ENCODE measurements at places on chromosomes 4 and X. TPM values are rescaled to one million over a fixed set of nuclear protein-coding genes. Genes with fewer than 3 reads are reported as not detected.

DNA sequence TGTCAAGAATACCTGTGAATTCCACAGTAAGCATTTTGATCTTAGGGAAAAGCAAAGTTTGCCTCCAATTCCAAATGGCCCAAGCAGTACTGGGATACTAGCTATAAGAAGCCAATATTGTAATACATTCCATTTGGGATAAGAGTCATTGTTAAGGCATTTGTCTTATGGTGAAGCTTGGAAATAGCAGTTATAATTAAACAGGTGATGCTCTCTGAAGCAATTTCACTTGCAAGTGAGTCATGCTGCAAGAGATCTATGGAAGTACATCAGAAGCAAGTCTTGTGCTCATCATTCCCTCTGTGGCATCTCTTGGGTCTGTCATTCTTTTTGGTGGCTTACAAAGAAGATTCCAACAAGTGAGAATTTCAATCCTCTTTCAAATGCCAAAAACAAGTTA, 386.4 kb upstream of the RPS6KA3 start:
- no peak overlapping the region for H3K27ac ChIP-seq
- no peak for DNase-seq
- no peaks in the 10 kb centered on the region for H3K36me3 ChIP-seq
- no peaks in the 10 kb centered on the region for H3K27me3 ChIP-seq
- H3K4me1 ChIP-seq: no peaks in the 10 kb centered on the region
- no peak overlapping the region for H3K4me3 ChIP-seq

DNA sequence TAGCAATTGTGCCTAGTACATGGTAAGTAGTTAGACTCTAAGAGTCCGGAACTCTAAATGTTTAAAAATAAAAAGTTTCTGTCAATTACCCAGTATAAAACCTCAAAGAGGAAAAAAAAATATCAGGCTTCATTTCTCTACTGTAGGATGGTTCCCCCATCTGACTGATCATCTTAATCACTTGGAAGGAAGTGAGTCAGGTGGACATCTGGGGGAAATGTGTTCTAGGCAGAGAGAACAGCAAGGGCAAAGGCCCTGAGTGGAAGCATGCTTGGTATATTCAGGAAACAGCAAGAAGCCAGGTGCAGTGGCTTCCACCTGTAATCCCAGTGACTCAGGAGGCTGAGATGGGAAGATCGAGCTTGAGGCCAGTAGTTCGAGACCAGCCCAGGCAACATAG, 2.9 kb upstream of the EIF1AX start:
- peaks cover 5% of the 10 kb centered on the region for H3K4me1 ChIP-seq
- H3K27ac ChIP-seq: no peak overlapping the region
- no peak overlapping the region for H3K4me3 ChIP-seq
- H3K27me3 ChIP-seq: no peaks in the 10 kb centered on the region

The MAGEB10 gene
- total RNA-seq: not detected

DNA sequence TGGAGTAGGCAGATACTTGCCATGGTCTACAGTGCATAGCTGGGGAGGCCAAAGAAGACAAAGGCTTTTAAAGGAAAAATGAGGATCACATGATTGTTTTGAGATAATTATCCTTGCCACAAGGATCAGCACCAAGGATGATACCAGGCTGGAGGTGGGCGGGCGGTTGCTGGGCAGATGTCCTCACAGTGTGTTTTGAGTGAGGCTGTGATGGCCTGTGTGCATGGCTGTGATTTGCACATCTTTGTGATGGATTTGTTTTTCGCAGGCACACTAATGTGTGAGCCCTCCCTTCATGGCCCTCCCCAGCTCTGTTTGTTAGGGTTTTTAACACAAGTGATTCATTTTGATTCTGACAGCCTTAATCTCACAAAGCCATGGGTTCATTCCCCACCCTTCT, 46.8 kb downstream of the RGS12 start:
- no peak for DNase-seq
- no peak overlapping the region for H3K27ac ChIP-seq
- H3K4me1 ChIP-seq: peaks cover 4% of the 10 kb centered on the region
- no peak overlapping the region for H3K4me3 ChIP-seq

DNA sequence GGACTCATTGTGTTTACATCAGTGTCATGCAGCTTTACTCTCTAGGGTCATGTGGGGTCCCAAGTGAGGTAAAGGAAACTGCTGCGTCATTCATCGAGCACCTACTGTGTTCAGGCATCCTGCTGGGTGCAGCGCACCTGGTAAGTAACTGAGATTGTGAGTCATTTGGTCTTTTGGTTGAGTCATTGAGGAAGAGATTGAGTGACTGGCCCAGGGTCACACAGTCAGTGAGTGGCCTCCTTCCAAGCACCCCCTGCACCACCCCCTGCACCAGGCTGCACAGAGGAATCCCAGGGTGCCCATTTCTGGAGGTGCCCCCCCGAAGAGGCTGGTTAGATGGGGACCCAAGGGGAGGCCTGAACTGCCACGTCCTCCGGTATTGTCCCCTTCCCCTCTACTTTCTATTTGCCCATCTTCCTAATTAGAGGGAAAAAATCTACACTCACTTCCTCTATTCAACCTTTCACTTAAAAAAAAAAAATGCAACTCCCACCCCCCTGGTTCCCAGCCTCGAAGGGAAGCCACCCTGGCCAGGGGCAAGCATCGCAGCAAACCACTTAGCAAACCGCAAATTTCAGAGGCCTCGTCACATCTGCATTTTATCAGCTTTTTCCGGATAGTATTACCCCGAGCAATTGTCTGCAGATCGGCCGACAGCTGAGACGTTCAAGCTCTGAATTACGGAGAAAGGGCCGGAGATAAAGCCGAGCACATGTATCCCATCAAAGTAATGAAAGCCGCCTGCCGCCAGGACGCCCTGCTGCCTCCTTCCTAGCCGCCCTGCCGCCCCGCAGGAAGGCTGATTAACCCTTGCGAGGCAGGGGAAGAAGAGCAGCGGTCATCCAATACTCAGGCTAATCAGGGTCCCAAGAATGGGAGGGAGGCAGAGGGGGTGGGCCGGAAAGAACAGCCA, 96.3 kb upstream of the MSX1 start:
- no peak overlapping the region for H3K27ac ChIP-seq
- no peaks in the 10 kb centered on the region for H3K4me1 ChIP-seq
- no peaks in the 10 kb centered on the region for H3K36me3 ChIP-seq
- H3K27me3 ChIP-seq: no peaks in the 10 kb centered on the region

DNA sequence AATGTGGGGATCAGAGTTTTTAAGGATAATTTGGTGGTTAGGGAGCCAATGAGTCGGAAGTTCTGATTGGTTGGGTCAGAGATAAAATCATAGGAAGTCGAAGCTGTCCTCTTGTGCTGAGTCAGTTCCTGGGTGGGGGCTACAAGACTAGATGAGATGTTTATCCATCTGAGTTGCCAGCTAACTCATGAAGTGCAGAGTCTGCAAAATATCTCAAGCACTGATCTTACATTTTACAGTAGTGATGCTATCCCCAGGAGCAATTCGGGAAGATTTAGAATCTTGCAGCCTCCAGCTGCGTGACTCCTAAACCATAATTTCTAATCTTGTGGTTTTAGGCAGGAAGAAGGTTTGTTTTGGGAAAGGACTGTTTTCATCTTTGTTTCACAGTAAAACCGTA, 565.8 kb upstream of the SPANXN1 start:
- no peak overlapping the region for H3K27ac ChIP-seq
- H3K27me3 ChIP-seq: no peaks in the 10 kb centered on the region
- no peak for DNase-seq
- no peaks in the 10 kb centered on the region for H3K4me1 ChIP-seq
- H3K36me3 ChIP-seq: no peaks in the 10 kb centered on the region
- no peak overlapping the region for H3K4me3 ChIP-seq

DNA sequence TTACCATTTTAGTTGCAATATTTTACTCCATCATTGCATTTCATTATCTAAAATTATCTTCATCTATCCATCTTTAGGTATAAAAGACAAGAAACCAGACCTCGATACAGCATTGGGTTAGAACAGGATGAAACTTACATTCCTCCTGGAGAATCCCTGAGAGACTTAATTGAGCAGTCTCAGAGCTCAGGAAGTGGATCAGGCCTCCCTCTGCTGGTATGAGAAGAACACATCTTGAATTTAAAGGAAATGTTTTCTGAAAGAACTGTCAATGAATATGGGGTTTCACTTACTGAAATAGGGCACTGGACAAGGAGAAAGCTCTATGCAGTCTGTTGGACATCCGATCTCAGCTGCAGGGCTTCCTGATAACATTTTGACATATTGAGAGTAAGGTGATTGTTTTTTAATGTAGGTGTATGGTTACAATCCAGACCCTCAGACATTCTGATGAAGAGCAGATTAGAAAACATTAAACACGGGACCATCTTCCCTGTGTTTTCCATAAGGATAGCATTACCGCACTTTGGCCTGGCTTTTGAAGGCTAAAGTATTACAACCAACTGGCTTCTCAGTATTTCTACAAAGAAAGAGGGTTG, 367.2 kb downstream of the BMPR1B start:
- no peak for DNase-seq
- no peaks in the 10 kb centered on the region for H3K27me3 ChIP-seq
- no peak overlapping the region for H3K4me3 ChIP-seq

- H3K4me3 ChIP-seq: no peak overlapping the region
- no peaks in the 10 kb centered on the region for H3K36me3 ChIP-seq
- H3K27me3 ChIP-seq: no peaks in the 10 kb centered on the region
- H3K4me1 ChIP-seq: no peaks in the 10 kb centered on the region
- DNase-seq: no peak
- no peak overlapping the region for H3K27ac ChIP-seq
Observed at GRCh38 chr4:140180577-140180976, 26.6 kb upstream of the MAML3 start.

The RTL3 gene
- total RNA-seq: not detected

The POF1B gene
- total RNA-seq: 0.46 TPM

DNA sequence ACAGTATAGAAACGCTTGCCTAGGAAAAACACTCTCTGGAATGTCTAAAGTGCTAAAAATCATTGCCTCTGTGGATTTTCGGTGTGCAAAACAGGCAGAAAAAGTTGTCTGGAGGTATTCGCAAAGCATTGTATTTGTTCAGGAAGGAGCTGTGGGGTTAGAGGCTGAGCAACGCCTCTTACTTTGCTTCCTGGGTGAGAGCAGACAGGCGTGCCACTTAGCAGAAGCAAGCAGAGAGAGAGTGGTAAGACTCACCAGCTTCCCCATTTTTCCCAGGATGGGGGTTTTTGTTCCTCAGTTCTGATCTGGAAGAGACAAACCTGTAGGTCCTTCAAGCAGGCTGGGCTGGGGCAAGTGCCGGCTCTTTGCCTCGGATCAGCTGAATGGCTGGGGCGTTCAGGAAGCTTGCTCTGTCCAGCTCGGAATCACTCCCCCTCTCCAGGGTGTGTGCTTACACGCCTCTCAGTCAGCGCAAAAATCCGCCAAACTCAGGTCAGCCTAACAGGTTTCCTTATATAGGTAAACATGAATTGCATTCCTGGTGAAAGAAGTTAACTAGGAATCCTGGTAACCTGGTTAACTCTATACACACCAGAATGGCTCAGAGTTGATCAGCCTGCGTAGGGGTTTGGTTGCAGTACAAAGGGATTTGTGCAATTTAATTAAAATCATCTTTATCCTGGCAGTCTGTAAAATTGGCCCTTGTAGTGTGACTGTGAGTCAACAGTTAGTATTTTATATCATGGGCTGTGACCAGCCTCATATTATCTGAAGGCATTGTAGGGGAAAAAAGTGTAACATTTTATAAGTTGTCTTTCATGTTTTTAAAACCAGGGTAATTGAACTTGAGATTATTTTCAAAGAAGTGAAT, 213.1 kb upstream of the MID1 start:
- no peaks in the 10 kb centered on the region for H3K4me1 ChIP-seq
- H3K4me3 ChIP-seq: no peak overlapping the region
- H3K36me3 ChIP-seq: no peaks in the 10 kb centered on the region
- H3K27me3 ChIP-seq: no peaks in the 10 kb centered on the region
- no peak for DNase-seq
- no peak overlapping the region for H3K27ac ChIP-seq

- H3K36me3 ChIP-seq: no peaks in the 10 kb centered on the region
- no peak overlapping the region for H3K27ac ChIP-seq
- H3K4me3 ChIP-seq: no peak overlapping the region
- no peak for DNase-seq
- H3K27me3 ChIP-seq: no peaks in the 10 kb centered on the region
Observed at GRCh38 chrX:13357925-13358324, 38.1 kb upstream of the ATXN3L start.

DNA sequence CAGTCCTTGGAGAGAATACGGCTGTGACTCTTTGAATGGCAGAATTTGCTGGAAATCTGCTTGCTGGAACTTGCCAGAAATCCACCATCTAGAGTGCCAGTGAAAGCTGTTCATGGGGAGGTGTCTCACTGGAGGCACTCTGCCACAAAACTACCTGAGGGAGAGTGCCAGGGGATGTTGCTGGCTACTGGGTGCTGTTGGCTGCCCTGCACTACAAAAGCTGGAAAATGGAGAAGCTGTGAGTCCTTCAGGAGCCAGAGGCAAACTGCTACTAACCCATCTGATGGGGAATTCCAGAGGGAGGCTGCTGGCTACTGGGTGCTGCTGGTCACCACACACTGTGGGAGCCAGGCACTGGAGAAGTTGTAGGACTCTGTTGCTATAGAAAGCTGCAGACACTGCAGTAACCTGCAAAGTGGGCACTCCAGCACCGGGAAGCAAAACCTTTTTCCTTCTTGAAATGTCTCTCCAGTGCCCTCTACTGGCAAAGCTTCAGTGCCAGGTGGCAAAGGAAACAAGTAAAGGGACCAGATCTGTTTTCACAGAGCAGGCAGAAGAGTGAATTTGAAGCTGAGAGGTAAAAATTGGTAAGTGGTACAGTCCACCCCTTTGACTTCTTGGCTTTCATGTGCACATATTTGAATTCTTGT, 47.8 kb upstream of the HSD17B10 start:
- no peaks in the 10 kb centered on the region for H3K36me3 ChIP-seq
- peak; percentile 52 for DNase-seq

- peaks cover 3% of the 10 kb centered on the region for H3K27me3 ChIP-seq
- H3K4me1 ChIP-seq: no peaks in the 10 kb centered on the region
- peak; percentile 18 for DNase-seq
- no peak overlapping the region for H3K4me3 ChIP-seq
Observed at GRCh38 chr4:146916479-146917076, 29.1 kb downstream of the TTC29 start.

DNA sequence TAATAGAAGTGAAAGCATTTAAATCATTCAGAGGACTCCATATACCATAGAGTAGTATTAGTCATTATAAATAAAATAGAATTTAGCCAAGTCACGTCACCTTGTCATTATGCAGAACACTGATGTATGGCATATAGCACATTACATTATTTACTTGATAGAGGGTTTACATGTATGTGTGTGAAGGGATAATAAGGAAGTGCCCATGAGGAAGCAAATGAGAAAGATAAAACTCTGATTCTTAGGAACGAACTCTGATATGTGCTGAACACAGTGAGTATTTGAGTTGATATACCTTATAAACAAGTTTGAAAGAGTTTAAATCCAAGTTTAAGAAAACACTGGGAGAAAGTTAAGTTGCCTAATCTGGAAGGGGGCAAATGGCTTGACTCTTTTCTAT, 160.5 kb upstream of the NDST3 start:
- DNase-seq: no peak
- H3K27me3 ChIP-seq: no peaks in the 10 kb centered on the region
- H3K4me3 ChIP-seq: no peak overlapping the region

The CHIC2 gene
- total RNA-seq: 55.7 TPM
